ENCODE measurements at places on chromosomes 6 and 20.
A peak's percentile ranks its signal among the peaks of the same experiment; 100 is the strongest.

- no peak for DNase-seq
Measured at GRCh38 chr20:21089391-21089790, 16.8 kb downstream of the LINC00237 start.

- no peak for DNase-seq
Measured at GRCh38 chr6:108622641-108623298, 62.1 kb downstream of the FOXO3 start.

DNA sequence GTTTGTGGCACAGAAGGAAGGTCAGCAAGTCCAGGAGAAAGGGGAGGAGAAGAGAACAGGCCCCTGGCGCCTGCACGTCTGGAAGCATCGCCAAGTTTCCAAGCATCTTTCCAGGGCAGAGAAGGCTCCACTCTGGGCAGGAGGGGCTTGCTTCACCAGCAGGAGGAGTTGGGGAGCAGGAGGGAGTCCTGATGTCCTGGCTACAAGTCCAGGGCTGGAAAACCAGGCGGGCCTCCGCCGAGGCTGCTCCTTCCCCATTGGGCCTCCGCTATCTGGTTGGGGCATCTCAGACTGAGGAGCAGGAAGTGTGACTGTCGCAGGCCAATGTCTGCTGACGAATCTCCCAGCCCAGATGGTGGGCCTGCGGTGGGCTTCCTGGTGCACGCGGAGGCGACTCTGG lies 421.9 kb downstream of the PREX1 start:
- no peak for DNase-seq

- peak; percentile 6 for DNase-seq
Measured at GRCh38 chr6:157699777-157700636, 123.0 kb upstream of the SNX9 start.

DNA sequence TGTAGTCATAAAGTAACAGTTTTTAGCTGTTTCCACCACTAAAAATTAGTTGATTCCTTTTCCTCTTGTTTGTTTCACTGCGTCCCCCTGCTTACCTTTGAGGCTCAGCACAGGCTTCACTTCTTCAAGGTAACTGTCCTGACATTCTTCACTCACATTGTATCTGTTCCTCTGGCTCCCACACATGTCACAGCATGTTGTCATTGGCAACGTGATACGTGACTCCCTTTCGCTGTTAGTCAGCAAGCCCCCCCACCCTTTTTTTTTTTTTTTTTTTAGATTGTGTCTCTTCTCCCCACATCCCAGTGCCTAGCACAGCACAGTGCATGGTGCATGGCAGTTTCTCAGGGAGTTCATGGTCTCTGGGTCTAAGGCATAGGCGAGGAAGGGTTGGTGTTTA lies 13.3 kb downstream of the VAPB start:
- DNase-seq, result no peak

DNA sequence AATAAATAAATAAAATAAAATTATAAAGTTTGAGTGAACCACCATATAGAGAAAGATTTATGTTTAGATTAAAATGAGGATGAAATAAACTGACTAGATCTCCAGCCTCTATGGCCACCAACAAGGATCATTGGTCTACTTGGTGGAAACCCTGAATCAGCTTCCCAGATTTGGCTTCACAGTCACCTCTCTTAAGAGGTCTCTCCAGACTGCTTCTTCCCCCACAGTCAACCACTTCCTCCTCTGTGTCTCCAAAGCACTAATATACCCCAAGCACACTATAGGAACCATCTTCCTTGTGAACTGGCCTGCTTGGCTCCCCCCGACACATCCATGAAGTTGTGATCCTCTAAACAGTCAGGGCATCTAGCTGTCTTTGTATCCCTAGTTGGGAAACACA lies 529.6 kb upstream of the RNF217 start:
- DNase-seq, result no peak

DNA sequence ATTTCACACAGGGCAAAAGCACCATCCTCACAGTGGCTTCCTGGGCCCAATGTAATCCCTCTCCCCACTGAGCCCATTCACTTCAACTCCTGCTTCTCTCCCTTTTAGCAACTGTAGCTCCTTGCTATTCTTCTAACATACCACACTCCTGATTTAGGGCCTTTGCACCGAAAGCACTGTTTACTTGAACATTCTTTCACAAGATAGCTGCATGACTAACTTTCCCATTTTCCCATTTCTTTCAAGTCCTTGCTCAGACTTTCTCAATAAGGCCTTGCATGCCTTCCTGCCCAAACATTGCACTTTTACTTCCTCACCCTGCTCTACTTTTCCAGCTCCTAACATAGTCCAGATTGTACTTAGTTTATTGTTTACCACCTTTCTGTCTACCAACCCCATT lies 73.0 kb downstream of the SHPRH start:
- no peak for DNase-seq

GRCh38 chr6:30682143-30683117 lies 4.0 kb downstream of the PPP1R18 start:
- DNase-seq, result peak; percentile 92

DNA sequence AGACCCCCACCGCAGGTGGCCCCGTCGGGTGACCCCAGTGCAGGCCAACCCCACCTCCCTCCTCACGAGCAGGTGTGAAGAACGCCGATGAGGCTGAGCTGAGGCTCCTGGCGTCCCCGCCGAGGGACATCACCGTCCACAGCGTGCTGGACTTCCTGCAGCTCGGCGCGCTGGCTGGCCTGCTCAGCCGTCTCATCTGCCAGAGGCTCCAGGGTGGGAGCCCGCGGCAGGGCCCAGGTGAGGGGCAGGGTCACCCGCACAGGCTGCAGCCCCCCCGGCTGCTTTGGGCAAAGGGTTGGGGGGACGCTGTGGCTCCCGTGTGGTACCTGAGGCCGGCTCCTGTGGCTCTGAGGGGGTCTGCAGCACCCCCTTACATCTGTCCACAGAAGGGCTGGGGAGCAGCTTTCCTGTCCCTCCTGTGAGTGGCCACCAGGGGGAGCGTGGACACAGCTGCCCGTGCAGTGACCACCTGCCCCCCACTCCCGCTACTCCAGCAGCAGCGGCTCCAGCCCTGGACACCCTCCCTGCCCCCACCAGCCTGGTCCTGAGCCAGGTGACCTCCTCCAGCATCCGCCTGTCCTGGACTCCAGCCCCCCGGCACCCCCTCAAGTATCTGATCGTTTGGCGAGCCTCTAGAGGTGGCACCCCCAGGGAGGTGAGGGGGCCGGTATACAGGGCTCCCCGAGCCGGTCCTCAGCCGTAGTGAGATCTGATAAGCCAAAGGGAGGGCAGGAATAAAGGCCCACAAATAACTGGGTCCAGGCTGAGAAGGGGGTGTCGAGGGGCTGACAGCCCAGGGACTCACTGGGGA lies 16.5 kb downstream of the COL20A1 start:
- no peak for DNase-seq

GRCh38 chr6:129536271-129536670 lies 173.7 kb downstream of the ARHGAP18 start:
- no peak for DNase-seq

- no peak for DNase-seq
Measured at GRCh38 chr6:157210954-157211353, 112.4 kb downstream of the TMEM242 start.

DNA sequence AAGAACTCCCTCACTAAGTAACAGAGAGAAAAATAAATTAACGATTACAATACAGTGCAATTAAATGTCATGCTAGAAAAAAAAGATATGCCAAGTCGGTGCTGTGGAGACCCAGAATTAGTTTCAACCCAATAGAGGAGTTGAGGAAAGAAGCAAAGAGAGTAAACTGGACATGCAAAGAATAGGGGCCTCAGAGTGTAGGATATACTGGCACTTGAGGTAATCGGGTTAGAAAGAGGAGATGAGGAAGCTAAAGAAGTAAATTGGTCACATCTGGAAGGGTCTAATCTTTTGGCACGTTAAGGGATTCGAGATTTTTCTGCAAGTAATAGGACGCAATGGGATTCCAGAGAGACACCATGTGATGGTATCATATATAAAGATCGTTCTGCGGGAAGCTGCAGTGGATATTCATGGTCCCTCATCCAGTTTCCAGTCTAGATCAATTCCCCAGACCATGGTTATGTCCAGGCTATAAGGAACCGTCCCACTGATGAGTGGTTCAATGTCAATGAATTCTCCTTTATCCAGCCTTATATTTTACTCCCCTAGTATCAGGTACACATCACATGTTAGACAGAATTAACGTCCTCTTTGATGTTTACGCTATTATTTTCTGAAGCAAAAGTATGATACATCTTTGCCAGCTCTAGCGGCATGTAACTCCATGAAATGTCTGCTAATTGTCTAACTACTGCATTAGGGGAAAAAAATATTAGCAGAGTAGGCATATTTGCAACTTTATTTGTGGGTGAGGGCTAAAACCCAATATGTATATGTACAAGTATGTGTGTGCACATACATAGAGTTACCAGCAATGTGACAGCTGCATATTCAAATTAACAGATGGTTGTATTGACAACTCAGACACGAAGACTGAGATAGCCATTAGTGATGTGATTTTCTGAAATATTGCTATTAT lies 1.1 kb upstream of the TBC1D32 start:
- no peak for DNase-seq

DNA sequence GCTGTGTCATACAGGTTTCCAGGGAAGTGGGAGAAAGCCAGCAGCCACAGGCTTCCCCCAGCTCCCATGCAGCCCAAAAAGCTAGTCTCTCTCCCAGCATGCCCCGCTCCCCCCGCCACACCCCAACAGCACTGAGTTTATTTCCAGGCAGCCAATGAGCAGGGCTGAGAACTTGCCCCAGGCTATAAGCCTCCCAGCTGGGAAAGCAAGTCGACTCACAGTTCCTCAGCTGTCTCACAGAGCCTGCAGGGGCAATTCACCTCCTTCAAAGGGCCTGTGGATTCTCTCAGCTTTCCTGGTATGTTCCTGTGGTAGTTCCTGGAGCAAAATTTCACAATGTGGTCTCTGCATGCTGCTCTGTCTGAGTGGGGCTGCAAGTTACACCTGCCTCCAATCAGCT lies 34.2 kb downstream of the PAX1 start:
- no peak for DNase-seq

DNA sequence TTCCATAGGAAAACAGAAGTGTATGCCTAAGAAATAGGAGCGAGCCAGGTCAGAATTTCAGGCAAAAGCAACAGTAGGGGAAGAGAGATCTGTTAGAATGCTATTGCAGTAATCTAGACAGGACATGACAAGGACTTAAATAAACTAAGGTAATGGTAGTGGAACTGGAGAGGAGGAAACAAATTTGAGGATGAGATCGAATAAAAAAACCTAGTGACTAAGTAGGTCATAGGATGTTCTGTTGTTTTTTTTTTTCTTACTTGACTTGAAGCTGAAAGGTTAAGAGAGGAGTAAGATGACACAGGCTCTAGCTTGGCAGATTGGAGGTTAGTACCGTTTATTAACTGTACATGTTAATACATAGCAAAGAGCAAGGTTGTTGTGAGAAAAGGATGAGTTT lies 28.6 kb downstream of the ORC3 start:
- no peak for DNase-seq

DNA sequence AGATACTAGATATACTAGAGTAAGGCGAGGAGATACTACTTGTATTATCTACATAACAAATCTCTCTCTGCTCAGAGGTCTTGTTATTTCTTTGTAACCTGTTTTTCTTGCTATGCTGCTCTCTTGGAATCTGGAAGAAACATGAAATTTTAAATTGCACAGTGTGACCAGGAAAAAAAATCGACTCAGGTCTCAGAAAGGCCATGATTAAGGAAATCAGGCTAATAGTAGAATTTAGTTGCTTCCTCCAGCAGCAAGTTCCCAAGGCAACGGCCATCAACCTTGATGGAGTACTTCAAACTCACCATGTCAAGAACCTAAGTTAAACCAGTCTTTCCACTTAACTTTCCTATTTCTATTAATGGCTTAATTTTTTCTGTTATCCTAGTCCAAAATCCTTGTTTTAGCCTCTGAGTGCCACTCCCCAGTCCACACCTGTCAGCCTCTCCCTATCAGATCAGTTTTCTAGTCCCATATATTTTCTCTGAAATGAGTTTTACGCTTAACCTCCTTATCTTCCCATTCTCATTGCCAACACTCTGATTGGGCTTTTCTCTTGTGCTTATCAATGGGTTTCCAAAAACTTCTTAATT lies 87.7 kb upstream of the BEND3 start:
- no peak for DNase-seq

DNA sequence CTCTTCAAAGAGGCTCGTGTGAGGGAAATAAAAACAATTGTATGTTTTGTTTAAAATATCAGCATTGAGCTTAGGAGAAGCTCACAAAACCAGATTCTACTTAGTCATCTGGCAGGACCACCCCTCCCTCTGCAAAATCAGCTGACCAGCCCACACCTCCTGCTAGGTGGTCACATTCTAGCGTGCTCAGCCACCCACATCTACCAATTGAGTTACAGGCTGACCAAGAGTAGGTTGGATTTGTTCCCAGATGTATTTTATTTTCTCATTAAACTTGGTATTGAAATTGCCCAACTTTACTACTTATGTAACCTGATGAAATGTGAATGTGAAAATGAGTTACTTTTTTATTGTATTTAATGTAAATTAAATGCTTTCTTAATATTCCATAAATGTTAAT lies 56.2 kb downstream of the SLC22A2 start:
- no peak for DNase-seq

DNA sequence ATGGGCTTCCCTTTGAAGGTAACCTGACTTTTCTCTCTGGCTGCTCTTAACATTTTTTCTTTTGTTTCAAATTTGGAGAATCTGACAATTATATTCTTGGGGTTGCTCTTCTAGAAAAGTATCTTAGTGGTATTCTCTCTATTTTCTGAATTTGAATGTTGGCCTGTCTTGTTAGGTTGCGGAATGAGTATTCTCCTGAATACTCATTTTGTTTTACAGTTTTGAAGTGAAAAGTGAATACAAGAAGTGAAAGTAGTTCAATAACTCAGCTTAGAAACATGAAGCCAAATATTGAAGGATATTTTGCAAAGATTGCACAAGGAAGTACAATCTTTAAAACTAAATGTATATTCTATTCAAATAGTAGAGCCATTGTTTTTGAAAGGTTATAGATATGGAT lies 120.2 kb upstream of the MAP3K4 start:
- no peak for DNase-seq

GRCh38 chr6:131183427-131184095 lies 48.3 kb downstream of the AKAP7 start:
- no peak for DNase-seq

DNA sequence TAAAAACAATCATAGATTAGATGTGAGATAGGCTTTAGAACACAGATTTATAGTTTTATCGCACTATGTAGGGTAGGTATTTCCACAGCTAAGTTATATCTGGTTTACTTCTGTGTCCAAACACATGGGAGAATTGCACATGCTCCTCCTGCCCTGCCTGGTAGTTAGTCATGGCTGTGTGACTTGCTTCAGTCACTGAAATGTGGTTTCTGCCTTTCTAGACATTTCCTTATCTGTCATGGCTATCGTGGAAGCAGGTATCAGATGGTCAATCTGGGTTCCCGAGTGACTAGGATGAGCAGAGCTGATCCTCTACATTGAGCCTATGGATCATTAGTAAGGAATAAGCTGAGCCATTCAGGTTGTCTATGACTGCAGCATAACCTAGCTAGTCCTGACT lies 117.8 kb upstream of the GMDS start:
- no peak for DNase-seq

DNA sequence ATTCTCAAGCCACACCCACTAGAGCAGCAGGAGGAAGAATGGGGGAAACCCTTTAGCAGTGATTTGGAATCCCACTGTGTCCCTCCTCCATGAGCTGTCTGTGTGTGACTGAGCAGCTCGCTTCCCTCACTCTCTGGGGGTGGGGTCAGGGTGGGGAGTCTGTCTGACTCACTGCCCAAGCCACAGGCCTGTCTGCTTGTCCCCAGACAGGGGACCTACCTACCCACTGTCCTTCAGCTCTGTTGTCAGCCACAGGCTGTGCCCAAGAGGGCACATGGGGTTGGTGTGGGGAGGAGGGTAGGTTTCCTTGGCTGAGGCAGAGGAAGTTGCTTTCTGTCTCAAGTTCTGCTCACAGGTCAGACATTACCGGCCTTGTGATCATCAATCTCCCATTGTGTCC lies 127.0 kb downstream of the MAFB start:
- DNase-seq, result no peak

All from MM.1S (cell line).